ENCODE measurements at places on chromosomes 6 and 20. TPM values are rescaled to one million over a fixed set of nuclear protein-coding genes. Genes with fewer than 3 reads are reported as not detected.

Gene CAGE1
- 0.57 TPM for total RNA-seq

Gene PROCR
- not detected for total RNA-seq

Gene DEFB132
- not detected for total RNA-seq

GRCh38 chr6:43934183-43934802 is 164.3 kb downstream of the VEGFA start:
- DNase-seq: no peak
- no peaks in the 10 kb centered on the region for H3K36me3 ChIP-seq
- H3K4me3 ChIP-seq: no peak overlapping the region
- H3K27me3 ChIP-seq: no peaks in the 10 kb centered on the region
- H3K4me1 ChIP-seq: no peaks in the 10 kb centered on the region
- no peak overlapping the region for H3K27ac ChIP-seq

DNA sequence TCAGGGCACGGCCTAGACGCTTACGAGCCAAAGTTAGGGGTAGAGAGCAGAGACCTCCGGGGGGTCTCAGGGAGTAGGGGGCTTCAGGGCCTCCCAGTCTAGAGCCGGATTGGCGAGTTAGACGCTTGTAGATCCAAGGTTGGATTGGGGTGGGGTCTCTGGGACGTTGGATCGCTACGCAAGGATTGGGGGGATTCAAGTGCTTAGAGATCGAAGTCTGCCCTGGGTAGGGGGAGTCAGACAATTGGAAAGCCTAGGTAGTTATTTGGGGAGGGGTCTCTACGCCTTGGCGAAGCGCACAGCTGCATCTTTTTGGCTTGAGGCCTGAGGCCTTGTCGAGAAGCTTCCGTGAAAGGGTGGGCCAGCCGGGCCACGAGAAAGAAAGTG is 469 bp downstream of the STX16 start:
- peaks cover 4% of the 10 kb centered on the region for H3K36me3 ChIP-seq
- no peak for DNase-seq
- peak overlapping the region; percentile 96 for H3K27ac ChIP-seq
- H3K27me3 ChIP-seq: no peaks in the 10 kb centered on the region
- peaks cover 48% of the 10 kb centered on the region for H3K4me1 ChIP-seq

Measured in CD4-positive, CD25-positive, alpha-beta regulatory T cell (primary cell).